ENCODE measurements at places on chromosomes 11 and 22.

GRCh38 chr11:72863916-72864315 is 49.7 kb downstream of the ATG16L2 start:
- DNase-seq = no peak

GRCh38 chr11:73215191-73216134 is 2.6 kb upstream of the P2RY2 start:
- DNase-seq = no peak

- DNase-seq = no peak
Measured at GRCh38 chr11:66625041-66625751, 8.8 kb downstream of the RBM14 start.

GRCh38 chr11:27626269-27626937 is 73.9 kb downstream of the BDNF start:
- no peak for DNase-seq

DNA sequence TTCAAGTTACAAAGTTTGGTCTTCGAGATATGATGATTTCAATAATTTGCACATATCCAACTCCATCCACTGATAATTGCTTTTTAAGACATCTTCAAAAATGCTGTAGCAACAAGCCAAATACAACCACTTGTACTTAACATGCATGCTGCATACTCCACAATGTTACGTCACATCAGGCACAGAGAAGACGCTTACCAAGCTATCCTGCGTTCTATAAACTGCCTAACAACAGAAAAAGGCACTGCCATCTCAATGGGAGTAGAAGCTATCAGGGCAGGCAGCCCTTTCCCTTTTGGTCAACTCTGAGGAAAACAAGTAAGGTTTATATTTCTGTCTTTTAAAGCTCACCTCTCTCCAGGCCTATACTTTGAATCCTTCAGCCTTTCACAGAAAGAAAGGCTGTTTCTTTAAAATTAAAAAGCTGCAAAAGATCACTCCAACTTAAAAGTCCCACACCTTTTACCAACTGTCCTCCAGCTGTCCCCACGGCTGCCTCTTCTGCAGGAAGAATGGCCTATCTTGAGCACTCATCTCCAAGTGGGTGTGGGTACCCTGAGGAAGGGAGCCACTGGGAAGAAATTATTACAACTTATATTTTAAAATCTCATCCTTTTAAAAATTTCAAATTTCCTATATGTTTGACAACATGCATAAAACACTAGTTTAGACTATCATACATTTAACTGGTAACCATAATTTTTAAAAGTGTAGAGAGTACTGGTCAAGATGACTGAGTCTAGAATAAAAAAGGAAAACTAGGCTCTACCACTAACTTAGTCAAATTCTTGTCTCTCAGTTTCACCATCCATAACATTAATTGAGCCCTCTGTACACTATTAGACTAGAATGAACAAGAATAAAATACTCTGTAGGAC is 14.5 kb downstream of the PHF21A start:
- no peak for DNase-seq

DNA sequence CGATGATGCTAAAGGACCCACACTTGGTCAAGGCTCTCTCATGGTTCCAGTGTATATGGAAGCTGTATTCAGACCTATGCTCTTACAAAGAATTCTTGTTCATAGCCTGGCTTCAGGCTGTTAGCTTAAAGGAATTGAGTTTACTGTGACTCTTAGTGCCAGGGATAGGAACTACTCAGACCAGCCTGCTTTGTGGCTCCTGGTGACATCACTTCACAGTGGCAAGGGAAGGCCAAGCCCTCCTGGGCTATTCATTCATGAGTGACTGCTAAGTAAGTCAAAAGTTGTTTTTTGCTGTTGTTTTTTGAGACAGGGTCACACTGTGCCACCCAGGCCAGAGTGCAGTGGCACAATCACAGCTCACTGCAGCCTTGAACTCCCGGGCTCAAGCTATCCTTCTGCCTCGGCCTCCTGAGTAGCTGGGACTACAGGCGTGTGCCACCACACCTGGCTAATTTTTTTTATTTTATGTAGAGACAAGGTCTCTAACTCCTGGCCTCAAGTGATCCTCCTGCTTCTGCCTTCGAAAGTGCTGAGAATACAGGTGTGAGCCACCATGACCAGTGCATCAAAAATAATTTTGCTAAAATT is 9.6 kb downstream of the ART5 start:
- no peak for DNase-seq

- no peak for DNase-seq
Measured at GRCh38 chr11:23023319-23023718, 163.0 kb upstream of the CCDC179 start.

GRCh38 chr11:62145261-62145871 is 21.6 kb downstream of the INCENP start:
- no peak for DNase-seq

GRCh38 chr11:10317776-10318526 is 13.1 kb downstream of the ADM start:
- no peak for DNase-seq

GRCh38 chr11:113282898-113283437 is 31.4 kb upstream of the TTC12 start:
- no peak for DNase-seq

- no peak for DNase-seq
Measured at GRCh38 chr11:43689167-43689566, 8.6 kb downstream of the HSD17B12 start.

- DNase-seq = no peak
Measured at GRCh38 chr11:10784232-10785145, 24.2 kb downstream of the EIF4G2 start.

DNA sequence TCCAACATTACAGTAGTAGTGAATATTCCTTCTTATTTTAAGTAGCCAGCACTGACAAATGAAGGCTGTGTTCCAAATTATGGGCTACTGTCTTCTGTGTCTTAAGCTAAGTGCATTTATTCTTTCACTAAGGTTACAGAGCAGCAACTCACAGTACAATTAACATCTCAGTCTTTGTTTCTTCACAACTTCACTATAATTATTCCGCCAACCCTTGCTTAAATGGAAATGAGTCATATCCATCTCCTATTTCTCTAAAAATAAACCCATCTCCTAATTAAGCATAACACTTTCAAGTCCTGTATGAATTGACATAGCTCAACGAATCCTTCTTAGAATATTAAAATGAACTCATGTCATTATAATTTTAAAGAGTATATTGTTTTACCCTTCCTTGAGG is 6.7 kb downstream of the ETS1 start:
- no peak for DNase-seq

GRCh38 chr11:10139656-10140055 is 154.4 kb downstream of the SBF2 start:
- DNase-seq = no peak

- DNase-seq = no peak
Measured at GRCh38 chr11:125945011-125945796, 640 bp upstream of the VSIG10L2 start.

GRCh38 chr11:82718307-82718706 is 15.4 kb downstream of the FAM181B start:
- DNase-seq = no peak

DNA sequence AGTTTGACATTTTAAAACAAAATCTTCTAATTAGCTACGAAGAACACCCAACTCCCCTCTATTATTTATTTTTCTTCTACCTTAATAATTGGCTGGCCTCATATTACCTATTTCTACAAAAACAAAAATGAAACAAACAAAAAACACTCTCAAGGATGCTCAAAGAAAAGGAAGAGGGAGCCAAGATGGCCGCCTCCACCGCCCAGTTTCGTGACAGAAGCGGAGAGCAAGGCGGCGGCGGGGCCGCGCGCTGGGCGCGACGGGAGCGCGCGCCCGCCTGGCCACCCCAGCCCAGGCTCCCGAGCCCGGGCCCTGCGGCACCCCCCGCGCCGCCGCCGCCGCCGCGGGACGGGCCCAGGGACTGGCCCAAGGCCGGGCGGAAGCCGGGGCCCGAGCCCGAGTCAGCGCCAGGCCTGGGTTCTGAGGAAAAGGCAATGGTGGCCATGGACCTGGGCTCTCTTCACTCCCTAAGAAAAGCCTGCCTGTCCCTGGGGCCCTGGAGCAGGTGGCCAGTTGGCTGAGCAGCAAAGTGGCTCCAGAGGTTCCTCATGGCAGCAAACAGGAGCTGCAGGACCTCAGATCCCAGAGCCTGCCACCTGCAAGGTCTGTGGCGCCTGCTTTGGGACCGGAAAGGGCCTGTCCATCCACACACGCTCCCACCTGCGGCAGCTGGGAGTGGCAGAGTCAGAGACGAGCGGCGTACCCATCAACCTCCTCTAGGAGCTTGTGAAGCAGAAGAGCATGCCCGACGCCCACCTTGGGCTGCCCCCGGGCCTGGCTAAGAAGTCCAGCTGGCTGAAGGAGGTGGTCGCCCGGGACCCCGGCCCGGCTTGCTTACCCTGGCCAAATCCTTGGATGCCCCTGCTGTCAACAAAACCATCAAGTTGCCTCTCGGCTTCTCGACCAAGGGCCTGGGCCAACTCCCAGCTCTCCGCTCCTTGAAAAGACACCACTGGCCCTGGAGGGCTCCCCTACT is 543.2 kb upstream of the CCDC179 start:
- no peak for DNase-seq

DNA sequence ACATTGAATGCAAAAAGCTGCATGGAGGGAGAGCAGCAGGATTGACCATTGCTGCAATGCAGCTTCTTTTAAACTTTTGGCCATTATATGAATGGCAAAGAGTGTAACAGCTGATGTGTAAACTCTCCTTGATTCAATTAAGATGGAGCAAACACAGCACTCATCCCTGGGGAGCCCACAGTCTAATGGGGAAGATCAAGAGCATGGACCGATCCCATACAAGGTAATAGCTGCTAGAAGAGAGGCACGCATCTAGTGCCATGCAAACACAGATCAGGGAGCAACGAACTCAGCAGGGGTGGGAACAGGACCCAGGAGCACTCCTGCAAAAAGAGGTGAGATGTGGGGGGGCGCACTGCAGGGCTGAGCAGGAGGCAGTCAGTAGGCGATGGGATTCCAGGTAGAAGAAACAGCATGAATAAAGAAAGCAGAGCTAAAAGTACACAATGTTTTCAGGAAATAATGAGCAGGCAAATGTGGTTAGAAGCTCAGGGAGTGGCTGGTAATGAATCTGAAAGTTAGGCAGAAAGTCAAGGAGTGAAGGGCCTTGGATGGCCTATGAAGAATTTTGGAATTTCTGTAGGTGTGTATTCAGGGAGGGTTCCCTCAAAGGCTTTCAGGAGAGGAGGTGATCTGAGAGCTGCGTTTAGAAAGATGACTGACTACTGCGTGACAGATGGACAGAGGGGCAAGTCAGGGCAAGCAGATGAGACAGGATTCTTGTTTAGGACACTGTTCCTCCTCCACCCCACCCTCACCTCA is 17.2 kb upstream of the BMAL1 start:
- no peak for DNase-seq

DNA sequence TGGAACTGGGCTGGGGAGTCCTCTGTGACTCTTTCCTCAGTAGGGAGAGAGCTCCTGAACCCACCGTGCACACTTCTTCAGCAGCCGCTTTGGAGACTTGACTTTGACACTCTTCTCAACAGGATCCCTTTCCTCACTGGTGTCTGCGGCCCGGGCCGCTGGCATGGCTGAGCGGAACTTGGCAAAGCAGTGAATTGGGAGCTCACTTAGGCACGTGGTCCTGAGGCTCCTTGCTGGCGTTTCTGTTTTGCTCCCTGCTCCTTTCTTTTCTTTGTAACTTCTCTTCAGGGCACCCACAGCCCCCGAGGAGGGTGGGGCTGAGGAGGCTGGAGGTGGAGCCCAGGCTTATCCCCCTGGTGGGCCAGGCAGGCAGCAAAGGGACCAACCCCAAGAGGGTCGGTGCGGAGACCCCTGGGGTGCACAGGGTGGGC is 8.4 kb upstream of the KCNQ1OT1 start:
- no peak for DNase-seq

GRCh38 chr22:41664951-41665350 is 23.7 kb downstream of the SNU13 start:
- DNase-seq = no peak

DNA sequence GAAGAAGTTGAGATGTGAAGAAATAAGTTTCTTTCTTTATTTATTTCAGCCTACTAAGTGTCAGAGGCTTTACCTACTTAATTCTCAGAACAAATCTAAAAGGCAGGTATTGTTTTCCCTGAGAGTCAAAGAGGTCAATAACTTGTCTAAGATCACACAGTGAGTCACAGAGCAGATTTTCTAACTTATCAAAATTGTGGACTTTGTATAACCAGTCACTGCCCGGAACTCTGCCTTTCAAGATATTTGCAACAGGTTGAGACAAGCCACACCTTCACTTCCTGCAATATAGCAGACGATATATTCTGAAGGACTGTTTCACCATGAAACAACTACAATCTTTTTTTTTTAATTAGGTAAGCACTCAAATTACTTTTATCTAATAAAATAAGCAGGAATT is 10.5 kb upstream of the MMP3 start:
- DNase-seq = no peak

- no peak for DNase-seq
Measured at GRCh38 chr11:35526370-35526792, 965 bp upstream of the PAMR1 start.
